Psoas muscle (tissue), 8 donors: ENCODE measurements at places on chromosomes 13 and 19.

- H3K4me3 ChIP-seq, result no peak overlapping the region
- H3K27ac ChIP-seq, result no peak overlapping the region
- DNase-seq, result no peak
- H3K4me1 ChIP-seq, result no peaks in the 10 kb centered on the region
Observed at GRCh38 chr13:48072304-48072703, 22.6 kb downstream of the MED4 start.

DNA sequence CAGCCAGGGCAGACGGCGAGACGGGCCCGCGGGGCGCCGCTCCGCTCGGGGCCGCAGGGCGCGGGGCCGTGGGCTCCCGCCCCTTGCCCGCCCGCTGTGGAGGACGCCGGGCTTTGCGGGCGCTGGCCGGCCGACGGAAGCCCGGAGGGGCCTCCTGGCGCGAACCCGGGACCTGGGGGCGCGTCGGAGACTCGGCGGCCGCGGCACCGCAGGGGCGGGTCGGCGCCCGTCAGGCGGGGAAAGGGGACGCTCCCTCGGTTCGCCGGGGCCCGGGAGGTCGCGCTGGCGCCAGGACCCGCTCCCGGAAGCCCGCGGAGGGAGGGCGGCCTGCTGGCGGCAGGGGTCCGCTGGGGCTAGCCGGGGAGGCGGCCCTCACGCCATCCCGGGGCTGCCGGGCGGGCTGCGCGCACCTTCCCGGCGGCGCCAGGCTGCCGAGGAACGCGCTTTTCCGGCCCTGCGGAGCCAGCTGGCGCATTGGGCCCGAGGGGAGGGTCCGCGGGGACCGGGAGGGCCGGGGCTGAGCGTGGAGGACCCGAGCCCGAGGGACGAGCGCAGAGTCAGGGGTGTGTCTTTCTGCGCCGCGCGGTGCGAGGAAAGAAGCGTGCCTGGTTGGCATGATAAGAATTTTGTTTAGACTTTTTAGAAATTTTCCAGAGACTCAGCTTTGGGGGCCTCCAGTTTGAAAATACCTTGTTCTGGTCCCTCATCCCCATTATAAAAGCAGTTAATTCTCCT is 511 bp downstream of the GARRE1 start:
- peak overlapping the region; percentile 100 for H3K4me3 ChIP-seq
- peaks cover 40% of the 10 kb centered on the region for H3K4me1 ChIP-seq
- no peaks in the 10 kb centered on the region for H3K27me3 ChIP-seq
- peak; percentile 71 for DNase-seq
- H3K27ac ChIP-seq, result peak overlapping the region; percentile 100

- no peak overlapping the region for H3K4me3 ChIP-seq
- H3K36me3 ChIP-seq, result no peaks in the 10 kb centered on the region
- H3K4me1 ChIP-seq, result no peaks in the 10 kb centered on the region
- no peaks in the 10 kb centered on the region for H3K27me3 ChIP-seq
- no peak overlapping the region for H3K27ac ChIP-seq
- DNase-seq, result no peak
Observed at GRCh38 chr13:109426690-109426990, 359.7 kb downstream of the IRS2 start.

DNA sequence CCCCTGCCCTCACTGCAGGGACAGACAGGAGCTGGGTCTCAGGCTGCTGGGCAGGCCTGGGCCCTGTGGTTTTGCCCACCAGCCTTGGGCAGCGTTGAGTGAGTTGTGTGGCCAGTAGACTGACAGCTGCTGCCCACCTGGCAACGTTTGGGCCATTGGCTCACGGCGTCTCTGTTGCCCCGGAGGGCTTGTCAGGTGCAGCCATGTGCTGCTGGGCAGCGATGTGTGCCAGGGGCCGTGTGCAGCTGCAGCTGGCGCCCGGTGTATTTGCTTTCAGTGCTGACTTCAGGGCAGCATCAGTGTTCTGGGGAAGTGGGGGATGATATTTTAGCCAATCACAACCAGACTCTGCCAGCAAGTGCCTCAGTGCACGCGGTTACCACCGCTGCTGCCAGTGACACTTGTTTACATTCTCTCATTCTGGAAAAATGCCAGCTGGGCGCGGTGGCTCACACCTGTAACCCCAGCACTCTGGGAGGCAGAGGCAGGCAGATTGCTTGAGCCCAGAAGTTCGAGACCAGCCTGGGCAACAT is 10.6 kb downstream of the FZR1 start:
- DNase-seq, result no peak
- no peak overlapping the region for H3K4me3 ChIP-seq
- H3K4me1 ChIP-seq, result peaks cover 23% of the 10 kb centered on the region
- H3K36me3 ChIP-seq, result peaks cover 5% of the 10 kb centered on the region
- H3K27me3 ChIP-seq, result no peaks in the 10 kb centered on the region
